ENCODE measurements at places on chromosomes 7 and 10.

DNA sequence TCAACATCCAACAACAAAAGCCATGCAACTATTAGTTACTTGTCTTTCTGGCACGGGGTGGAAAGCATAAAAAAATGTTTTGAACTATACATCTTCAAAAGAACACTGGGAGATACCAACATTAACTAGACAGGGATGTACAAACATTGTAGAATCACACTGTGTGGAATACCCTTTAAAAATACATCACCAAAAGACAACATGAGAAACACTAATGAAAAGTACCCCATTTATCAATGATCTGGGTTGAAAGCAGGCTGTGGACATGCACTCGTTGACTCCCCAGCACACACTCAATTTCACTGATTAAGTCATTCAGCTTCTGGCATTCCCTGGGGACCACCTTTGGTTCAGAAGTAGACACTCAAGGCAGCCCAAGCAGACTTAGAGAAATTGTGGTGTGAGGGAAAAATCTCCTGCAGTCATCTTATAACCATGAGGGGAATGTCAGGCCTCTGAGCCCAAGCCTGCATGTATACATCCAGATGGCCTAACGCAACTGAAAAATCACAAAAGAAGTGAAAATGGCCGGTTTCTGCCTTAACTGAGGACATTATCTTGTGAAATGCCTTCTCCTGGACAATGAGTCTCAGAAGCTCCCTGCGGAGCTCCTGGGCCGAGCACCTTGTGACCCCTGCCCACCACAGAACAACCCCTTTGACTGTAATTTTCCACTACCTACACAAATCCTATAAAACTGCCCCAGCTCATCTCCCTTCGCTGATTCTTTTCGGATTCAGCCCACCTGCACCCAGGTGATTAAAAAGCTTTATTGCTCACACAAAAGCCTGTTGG, 53.0 kb downstream of the CACUL1 start:
- DNase-seq, result no peak

- no peak for DNase-seq
Measured at GRCh38 chr7:149544028-149544427, 46.4 kb upstream of the ZNF746 start.

GRCh38 chr10:48390933-48391845, 84.7 kb downstream of the MAPK8 start:
- no peak for DNase-seq

DNA sequence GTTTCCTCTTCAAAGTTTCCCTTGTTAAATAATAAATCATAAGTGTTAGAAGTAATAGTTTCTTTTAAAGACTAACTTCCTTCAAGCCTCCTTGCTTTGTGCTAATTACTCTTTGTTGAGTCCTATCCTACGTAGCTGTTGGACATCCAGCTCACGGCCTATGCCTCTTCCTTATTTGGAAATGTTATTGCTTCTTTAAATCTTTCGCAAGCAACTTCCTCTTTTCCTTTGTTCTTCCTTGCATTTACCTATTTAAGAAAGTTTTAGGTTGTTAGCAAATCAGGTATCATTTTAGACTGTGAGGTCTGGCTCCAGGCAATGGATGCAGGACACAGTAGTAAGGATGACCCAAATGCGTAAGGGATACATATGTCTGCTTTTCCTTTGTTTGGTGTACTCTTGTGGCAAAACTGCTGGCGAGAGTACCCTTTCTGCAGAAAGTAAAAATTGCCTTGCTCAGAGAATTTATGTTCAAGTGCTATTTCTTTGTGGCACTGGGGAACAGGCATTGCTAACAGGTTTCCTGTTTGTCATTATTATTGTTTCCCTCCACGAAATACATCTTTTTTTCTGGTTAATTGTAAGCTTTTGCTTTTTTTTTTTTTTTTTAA, 110.5 kb downstream of the DYNC2I1 start:
- DNase-seq, result no peak

- no peak for DNase-seq
Measured at GRCh38 chr7:117157241-117158209, 165.3 kb downstream of the WNT2 start.

DNA sequence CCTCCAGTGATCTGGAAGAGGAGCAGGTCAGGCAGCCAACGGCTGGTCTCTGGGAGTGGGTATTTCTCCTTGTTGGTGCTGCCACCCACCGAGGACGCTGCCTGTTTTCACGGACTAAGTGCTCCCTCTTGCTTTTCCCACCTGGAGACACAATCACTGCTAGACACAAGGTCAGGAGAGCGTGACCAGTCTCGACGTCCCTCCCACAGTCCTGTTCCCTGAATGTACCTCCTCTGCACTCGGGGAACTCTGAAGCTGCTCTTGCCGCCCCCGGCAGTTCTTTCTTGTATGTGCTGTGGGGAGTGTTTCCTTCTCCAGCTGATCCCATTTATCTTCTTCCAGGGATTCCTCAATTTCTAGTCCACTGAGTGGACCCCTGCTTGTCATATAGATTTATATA, 89.4 kb downstream of the CYTH3 start:
- no peak for DNase-seq

GRCh38 chr10:74418285-74418872, 267.4 kb downstream of the ADK start:
- no peak for DNase-seq

GRCh38 chr10:59799421-59799820, 46.2 kb upstream of the MRLN start:
- DNase-seq, result no peak

- no peak for DNase-seq
Measured at GRCh38 chr7:93981480-93981874, 22.7 kb downstream of the BET1 start.

GRCh38 chr7:106721816-106722785, 61.1 kb upstream of the CCDC71L start:
- DNase-seq, result no peak

DNA sequence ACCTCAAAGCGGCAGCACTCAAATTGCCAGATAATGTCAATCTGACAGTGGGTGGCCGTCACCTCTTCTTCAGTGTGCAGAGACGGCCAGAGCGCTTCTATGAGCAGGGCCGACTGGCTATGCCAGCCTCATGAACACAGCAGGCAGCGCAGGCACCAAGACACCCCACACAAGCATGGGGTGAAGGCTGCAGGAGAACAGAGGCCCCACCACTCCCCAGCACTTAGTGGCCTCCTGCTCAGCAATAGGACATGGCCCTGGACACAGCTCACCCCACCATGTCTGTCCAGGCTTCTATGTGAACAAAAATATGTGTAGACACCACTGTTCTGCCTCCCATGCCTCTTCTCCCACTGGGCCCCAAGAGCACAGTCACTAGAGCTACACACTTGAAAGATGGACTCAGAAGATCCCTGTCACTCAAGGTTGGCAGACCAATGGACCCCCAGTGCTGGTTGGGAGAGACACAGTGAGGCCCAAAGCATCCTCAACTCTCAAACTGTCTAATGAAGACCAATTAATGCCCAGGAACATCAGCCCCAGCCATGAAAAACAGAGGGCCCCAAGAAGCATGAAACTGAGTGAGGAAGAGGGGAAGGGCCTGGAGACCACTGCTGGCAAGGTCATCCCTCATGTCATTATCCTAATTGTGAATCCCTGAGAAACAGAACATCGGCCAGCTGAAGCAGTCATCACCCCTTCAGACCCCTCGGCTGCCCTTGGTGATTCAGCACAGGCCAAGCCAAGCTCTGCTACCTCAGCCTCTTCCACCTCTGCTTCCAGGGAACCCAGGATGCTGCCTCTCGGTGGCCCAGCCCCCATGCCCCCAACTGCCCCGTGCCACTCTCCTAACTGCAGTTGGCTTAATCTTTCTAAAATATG, 77.7 kb downstream of the GRID1 start:
- no peak for DNase-seq

DNA sequence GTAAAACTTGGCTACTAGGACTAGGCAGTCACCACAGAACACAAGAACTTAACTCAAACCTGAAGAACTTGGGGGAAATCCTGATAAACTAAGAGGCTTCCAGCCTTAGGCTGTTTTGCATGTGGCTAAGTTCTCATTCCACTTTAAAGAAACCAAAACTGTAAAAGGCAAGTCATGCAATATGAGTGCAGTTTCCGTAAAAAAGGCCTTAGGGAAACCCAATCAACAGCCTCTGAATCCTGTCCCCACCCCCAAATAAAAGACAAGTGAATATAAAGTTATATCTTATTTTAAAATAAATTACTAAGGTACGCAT, 95.1 kb downstream of the USP6NL start:
- DNase-seq, result no peak

DNA sequence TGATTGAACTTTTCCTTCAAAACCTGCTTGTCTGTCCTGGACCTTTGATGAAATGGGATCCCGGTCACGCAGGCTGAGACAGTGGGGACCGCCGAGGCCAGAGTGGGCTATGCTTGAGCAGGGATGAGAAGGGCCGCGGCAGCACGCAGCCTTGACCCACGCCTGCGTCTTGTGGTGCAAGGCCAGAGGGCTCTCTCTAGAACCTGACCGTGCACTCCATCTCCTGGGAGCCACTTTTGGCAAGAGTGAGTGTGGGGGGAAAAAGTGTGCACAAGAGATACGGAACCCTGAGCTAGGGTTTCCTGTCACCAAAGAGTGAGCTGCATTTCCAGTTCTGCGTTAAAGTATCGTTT, 42.4 kb downstream of the WIPI2 start:
- DNase-seq, result no peak

- no peak for DNase-seq
Measured at GRCh38 chr7:117217106-117218035, 105.5 kb downstream of the WNT2 start.

DNA sequence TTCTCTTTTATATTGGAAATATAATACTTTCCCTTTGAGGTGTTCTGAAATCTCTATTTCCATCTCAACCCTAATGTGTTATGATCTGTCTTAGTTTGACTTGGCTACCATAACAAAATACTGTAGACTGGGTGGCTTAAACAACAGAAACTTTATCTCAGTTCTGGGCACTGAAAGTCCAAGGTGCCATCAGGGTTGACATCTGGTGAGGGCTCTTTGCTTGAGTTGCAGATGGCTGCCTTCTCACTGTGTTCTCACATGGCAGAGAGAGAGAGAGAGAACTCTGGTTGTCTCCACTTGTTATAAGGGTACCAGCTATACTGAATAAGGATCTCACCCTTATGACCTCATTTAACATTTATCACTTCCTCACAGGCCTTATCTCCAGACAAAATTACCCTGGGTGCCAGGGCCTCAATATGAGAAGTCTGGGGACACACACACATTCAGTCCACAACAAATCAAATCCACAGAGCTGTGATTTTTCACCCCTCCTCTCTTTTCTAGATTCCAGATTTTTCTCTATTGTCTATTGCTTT, 104.5 kb downstream of the SRI start:
- no peak for DNase-seq

GRCh38 chr7:20574784-20575720, 40.4 kb upstream of the ABCB5 start:
- DNase-seq, result no peak

- no peak for DNase-seq
Measured at GRCh38 chr7:42440951-42441350, 203.9 kb upstream of the GLI3 start.

DNA sequence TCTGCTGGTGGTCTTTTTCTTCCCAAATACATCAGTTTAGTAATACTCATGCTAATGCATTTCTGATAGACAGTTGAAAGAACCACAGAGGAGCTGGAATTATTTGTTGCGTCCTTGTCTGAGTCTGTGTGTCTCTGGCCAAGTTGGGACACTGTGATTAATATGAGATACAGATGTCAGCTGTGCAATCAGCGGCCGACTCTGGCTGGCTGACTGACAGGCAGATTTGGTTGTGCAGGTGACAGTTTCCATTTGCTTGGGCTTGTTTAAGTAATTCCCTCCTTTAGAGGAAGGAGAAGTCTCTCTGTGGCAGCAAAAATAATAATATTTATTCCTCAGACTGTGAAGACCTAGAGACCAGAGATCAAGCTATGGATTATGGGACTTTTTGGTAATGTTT, 176.2 kb upstream of the CHRM2 start:
- DNase-seq, result no peak

DNA sequence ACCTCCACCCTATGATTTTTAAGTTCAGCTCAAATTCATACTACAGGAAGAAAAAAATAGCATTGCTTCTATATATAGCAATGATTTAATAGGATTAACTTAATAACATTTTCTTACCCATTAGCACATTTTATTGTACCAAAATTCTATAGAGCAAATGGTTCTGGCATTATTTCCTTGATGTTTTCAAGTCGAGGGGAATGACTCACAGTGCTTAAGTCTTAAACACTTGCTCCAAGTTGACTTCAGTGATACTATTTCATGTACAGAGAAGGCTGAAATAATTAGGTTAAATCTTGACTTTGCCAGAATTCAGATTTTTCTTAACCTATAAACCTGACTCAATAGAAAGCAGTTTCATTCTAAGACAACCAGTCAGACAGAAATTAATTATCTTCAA, 1133.8 kb downstream of the SORCS3 start:
- DNase-seq, result no peak

- DNase-seq, result no peak
Measured at GRCh38 chr7:11699666-11700065, 132.3 kb downstream of the THSD7A start.

- no peak for DNase-seq
Measured at GRCh38 chr7:95404316-95404865, 8.2 kb upstream of the PON3 start.

GRCh38 chr10:124763267-124763666, 19.1 kb upstream of the FAM53B start:
- no peak for DNase-seq

DNA sequence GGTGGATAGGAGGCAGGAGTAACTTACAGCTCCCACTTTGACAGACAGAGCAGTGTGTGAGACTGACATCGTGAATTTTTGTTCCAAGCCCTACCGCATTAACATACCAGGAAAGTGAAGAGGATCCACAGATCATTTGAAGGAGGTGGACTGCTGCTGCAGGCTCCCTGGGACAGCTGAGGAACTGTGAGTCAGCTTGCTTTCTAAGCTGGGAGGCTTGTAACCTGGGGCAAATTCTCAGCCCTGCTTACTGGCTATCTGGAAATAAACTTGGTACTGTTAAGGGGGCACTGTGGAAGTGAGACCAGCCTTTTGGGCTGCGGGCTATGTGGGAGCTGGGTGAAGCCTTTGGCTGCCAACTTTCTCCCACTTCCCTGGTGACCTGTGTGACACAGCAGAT, 1202.5 kb downstream of the DNAJB9 start:
- no peak for DNase-seq

DNA sequence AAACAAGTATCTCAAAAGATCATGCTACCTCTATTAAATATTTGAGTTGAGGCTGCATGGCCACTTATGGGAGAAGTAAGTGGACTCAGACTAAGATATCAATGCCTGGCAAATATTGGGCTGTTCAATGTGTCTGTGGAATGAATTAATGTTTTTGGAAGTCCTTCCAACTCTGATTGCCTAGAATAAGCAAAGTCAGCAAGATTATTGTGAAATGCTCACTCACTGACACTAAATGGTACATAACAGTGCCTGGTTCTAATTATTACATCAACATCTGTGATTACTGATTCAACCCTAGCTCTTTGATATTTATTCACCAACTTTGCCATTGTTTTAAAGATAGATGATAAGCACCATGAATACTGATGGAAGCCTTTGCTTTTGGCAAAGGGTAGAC, 45.5 kb upstream of the HDAC9 start:
- DNase-seq, result no peak

DNA sequence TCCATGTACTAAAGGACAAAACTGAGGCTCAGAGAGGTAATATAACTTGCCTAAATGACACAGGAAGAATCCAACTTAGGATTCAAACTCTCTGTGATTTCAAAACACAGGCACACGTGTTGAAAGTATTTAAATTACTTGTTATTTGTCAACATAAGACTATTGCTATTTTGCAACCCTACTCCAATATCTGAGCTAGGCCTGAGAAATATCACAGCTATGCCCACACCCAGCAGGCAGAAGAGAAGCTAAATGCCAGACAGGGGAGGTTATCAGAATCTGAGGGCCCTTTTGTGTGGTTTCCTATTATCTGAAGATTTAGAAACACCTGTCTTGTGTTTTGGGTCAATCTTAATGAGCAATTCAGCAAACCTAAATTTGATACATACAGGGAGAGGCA, 204.3 kb downstream of the ANK3 start:
- no peak for DNase-seq
